Stimulated activated CD8-positive, alpha-beta memory T cell treated with anti-CD3 and anti-CD28 coated beads, Interleukin-15, amount 100 ng/mL, for 4 hours (primary cell): ENCODE measurements at places on chromosomes 1 and 21.

DNA sequence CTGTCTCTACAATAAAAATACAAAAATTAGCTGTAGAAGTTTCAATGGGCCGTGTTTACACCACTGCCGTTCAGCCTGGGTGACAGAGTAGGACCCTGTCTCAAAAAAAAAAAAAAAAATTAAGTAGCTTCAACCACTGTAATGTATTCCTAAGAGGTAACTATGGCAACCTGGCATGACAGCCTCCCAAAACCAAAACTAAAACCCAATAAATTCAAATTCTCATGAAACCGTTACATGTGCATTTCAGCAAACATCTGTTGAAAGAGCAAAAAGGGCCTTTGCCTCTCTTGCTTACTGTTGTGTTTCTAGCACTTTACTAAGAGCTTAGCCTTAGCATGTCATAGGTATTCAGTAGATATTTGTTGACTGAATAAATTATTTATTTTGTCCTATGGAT lies 33.5 kb downstream of the ODR4 start:
- no peak for DNase-seq

GRCh38 chr1:190399233-190399632 lies 78.4 kb downstream of the BRINP3 start:
- DNase-seq: no peak

DNA sequence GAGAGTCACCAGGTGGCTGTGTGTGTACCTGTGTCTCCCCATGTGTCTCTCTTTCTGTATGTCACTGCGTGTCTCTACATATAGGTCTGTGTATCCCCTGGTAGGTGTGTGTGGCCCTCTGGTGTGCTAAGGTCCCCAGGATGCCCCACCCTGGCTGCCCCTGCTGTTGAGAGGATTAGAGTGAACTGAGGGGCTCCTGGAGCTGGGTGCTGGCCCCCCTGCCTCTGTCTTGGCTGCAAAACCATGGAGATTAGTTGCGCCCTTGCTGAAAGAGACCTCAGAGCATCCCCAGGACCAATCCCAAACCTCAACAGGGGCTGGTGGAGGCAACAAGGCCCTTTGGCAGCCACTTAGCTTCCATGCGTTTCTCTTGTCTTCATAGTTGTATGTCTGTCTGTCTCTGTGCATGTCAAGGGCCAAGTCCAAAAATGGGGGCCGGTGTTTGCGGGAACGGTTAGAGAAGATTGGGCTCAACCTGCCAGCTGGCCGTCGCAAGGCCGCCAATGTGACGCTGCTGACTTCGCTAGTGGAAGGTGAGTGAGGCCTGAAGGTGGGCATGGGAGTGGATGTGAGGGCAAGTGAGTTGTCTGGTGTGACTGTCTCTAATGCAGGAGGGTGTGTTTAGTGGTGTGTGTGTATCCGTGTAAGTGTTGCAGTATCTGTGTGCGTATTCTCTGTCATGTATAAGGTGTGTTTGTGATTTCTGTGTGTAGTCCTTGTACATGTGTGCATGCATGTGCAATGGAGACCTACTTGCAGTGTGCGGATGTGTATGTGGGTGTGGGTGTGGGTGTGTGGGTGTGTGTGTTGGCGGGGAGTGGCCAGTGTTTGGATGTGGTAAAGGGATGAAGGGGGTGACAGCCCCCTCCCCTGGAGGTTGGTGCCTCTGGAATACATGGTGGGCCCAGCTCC lies 16.7 kb downstream of the TFAP2E start:
- DNase-seq: no peak

- DNase-seq: no peak
Observed at GRCh38 chr1:46575300-46575699, 23.9 kb upstream of the KNCN start.

GRCh38 chr1:145545055-145545454 lies 62.7 kb upstream of the GPR89A start:
- DNase-seq: no peak

DNA sequence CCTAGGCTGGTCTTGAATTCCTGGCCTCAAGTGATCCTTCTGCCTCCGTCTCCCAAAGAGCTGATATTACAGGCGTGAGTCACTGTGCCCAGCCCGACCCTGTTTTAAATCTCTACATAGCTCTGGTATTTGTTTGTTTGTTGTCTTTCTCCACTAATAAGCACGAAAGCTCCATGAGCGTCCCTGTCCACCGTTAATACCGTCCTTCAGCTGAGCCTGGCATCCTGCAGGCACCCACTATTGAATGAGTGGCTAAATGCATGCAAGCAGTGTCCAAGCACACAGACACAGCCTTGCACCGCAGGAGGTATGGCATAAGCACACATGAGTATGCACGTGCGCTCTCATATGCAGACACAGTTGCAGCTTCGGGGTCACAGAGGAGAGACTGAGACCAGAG lies 4.5 kb upstream of the COL16A1 start:
- no peak for DNase-seq

DNA sequence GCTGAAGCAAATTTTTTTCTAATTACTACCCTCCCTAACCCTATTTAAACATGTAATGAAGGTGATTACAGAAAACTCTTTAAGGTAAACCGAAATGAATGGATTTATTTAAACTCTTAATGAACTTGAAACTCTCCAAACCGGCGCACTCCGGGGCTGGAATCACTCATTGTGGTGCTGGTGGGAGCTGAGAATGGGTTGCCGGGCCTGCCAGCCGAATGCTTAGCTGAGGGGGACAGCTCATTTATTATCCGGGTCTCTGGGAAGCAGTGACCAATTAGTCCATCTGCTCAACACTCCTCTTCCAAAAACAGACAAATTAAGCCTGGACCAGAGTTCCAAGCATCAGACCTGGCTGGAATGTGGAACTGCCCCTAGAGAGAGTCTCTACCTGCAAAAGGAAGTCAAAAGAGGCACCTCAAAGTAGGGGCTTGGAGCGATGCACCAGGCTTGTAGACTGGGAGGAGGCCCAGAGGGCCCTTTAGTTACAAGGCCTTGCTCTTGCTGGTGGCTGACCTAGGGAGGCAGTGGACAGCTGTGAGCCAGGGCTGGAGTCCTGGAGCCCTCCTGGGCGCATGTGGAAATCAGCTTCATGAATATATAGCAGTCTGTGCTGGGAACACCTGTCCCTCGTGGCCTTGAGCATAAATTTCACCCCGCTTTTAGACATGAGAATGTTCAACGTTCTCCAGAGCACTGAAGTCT lies 320.7 kb downstream of the AJAP1 start:
- no peak for DNase-seq

DNA sequence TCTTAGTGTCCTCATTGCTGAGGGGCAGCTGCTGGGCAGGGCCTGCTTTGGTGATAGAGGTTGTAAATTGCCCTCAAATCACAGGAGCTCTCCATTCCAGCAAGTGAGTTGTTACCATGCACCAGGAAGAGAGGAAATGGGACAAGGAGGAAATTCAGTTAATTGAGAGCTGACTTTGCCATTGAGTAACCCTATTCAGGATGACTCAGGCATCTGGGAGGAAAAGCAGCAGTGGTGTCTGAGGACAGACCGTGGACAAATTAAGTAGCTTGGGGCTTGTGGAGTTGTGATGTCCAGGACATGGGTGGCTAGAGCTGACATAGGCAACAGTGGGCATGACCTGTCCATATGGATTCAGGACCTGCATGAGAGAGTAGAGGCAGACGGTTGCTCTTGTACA lies 5.9 kb downstream of the ARHGEF10L start:
- no peak for DNase-seq
